ENCODE measurements at places on chromosomes 2 and 18. TPM values are rescaled to one million over a fixed set of nuclear protein-coding genes. Genes with fewer than 3 reads are reported as not detected.

Gene POMC
- total RNA-seq: 4.5 TPM

Gene LBX2
- total RNA-seq: not detected

Gene CYP27A1
- total RNA-seq: not detected

Gene POTEJ
- total RNA-seq: not detected

Gene SRD5A2
- total RNA-seq: not detected

Gene PDE1A
- not detected for total RNA-seq

Gene SLC8A1
- total RNA-seq: 0.47 TPM

Gene DSG1
- total RNA-seq: not detected

Gene SFT2D3
- 8.9 TPM for total RNA-seq

Gene TCF23
- total RNA-seq: not detected
